Stimulated activated naive CD4-positive, alpha-beta T cell (primary cell): ENCODE measurements at places on chromosomes 11 and 22.

- no peak for DNase-seq
These were observed 64.3 kb upstream of the PPARA start for GRCh38 chr22:46085828-46086576.

DNA sequence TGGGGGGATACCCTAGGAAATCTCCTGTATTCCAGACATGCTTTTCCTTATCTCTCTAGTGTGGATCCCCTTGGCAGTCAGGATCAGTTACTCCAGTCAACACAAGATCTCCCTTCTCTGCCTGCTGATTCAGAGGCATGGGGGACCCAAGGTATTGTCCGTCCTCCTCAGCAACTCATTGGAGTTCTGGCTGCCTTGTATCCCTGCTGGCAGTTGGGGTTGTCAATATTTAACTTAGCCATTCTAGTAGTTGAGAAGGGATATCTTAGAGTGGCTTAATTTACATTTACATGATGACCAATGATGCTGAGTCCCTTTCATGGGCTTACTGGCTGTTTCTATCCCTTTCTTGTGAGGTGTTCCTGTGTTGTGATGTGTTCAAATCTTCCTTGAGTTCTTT, 74.2 kb downstream of the GRK3 start:
- DNase-seq: no peak

DNA sequence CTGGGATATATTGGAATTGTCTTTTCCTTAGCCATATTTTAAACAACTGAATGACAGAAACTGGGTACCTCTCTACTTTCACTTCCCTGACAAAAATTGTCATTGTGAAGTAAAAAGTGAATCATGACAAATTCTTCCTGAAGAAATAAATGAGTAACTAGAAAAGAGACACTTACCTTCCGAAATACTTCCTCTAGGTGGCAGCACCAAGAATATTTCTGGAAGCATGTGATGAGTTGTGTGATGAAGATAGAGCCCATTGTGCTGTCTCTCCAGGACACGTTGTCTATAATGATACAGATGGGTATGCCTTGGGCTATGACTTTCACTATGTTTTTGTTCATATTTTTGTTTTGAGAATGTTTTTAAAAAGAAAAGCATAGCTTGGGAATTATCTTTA, 21.5 kb downstream of the CASP4 start:
- peak; percentile 47 for DNase-seq

DNA sequence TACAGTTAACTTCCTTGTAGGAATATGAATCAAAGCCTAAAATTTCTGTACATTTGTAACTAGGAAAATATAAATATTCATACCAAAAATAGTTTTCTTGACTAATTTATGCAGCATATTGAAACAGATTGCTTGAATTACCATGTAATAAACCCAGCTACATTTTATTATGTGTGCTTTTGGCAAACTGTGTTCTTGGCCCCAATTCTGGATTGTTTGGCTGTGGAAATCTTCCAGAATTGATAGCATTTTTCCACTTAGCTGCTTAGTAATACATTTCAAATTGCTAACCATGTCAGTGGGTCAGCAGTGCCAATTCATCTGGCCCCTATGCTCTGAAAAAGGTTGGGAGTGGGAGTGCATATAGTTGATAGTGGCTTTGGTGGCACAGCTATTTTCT, 32.3 kb downstream of the PDHX start:
- DNase-seq: no peak

- no peak for DNase-seq
These were observed 237.0 kb downstream of the MIAT start for GRCh38 chr22:26894362-26894761.

DNA sequence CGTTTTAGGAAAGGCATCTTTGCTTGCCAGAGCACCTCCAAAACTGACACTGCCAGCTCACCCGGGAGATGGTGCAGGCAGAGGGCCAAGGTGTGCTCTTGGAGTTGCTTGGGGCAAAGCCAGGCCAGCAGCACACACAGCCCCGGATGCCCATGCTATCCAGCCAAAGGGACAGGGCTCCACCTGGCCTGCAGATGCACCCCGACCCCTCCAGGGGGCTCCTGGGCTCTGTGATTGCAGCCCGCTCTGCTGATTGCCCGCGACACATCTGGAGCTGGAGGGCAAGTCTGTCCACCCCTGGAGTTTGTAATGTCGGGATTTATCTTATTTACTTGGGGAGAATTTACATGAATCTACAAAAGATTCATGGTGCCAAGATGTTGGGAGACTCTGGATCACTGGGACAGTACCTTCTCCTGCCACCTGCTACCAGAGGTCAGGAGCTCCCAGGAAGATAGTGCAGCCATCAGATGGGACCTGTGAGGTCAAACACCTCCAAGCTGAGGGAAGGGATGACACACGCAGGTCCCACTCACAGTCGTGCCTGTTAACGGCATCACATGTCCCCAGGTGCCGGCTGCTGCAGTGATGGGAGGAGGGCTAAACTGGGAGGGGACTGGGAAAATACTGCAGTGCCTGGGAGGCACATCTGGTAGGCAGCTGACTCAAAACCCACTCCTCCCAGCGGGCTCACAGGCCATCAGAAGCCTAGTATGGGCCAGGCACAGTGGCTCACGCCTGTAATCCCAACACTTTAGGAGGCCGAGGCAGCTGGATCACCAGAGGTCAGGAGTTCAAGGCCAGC, 17.2 kb downstream of the CBX7 start:
- DNase-seq: peak; percentile 24

- no peak for DNase-seq
These were observed 67.6 kb downstream of the MPPED1 start for GRCh38 chr22:43479301-43479950.

GRCh38 chr11:131549099-131549498, 178.7 kb downstream of the NTM start:
- DNase-seq: no peak

- DNase-seq: no peak
These were observed 192.5 kb upstream of the MTMR2 start for GRCh38 chr11:96116376-96116775.

DNA sequence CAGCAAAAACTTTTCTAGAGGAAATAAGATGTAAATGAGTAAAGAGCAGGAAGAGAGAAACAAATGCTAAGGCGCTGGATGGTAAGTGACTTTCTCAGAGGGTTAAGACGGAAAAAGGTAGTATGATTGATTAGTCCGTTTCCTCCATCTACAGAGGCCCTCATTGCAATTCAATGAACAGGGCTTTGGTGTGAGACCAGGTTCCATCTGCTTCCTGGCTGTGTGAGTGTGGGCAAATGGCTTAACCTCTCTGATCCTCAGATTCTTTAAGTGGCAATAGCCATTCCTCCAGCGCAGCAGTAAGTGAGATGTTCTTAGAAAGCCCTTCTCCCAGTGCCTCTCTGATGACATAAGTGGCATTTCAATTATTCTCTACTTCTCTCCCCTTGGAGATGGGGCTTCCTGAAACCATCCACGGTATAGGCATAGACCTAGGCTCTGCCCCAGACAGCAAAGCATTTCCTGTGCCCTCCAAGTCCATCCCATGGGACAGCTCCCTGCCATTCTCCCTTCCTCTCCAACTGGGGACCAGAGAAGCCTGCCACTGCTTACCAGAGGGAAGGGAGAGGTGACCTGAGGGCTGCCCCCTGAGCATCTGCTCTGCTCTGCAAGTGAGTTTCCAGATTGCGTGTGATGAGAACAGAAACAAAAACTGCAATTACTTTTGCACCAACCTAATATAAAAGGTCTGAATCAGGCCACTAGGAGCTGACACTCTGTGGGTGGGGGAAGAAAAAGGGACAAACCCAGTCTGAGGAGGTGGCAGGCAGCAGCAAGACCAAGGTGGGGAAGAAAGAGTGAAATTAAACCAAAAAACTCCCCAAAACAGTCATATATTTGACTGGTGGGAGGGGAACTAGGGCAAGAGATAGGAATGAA, 12.7 kb upstream of the CD44 start:
- DNase-seq: no peak

GRCh38 chr11:45368697-45369096, 82.6 kb upstream of the SYT13 start:
- no peak for DNase-seq

DNA sequence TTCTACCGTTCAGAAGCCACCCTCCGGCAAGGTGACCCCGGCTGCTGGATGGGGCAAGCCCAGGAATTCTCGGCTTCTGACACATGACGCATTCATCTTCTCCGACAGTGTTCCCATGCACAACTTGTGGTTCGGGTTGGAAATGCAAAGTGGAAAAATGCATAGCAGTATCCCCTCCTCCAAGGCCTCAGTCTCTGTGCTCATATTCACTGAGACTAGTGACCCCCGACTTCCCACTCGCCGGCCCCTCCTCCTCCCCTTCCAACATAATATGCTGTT, 70.0 kb upstream of the NTM start:
- DNase-seq: no peak

GRCh38 chr11:19391652-19392051, 150.9 kb upstream of the E2F8 start:
- DNase-seq: no peak

- no peak for DNase-seq
These were observed 34.9 kb upstream of the CD82 start for GRCh38 chr11:44530413-44531115.

DNA sequence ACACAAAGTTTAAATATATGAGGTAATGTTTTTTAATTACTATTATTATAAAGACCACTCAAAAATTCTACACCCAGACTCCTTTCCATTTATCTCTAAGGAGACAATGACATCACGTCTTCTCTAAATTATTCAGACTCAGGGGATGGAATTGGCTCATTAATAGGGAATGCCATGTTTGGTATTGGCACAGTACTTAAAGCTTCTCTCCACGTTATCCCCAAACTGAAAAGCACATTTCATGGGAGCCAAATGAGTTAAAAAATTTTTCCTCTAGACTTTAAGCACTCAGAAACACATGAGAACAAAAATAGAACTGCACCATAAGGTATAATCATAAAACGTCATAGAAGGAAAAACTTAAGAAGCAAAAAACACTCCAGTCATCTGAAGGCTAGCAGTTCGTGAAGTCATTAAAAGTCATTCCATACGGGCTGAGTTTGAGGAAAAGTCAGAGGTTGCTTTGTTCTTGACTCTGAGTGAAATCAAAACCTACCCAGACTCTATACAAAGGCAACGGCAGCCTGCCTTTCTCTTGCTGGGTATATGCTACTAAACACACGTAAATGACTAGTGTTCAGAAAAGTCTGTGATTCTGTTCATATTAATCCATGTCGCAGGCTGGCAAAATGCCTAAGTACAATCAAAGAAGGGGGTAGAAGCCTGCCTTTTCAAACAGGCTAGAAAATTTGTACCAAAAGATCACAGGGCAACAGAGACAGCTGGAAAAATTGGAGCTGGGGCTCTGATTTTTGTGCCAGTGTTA, 8.7 kb upstream of the MPPED2 start:
- DNase-seq: no peak

GRCh38 chr22:40484906-40485669, 114.7 kb downstream of the SGSM3 start:
- no peak for DNase-seq

GRCh38 chr11:71530602-71531001, 3.5 kb downstream of the KRTAP5-7 start:
- no peak for DNase-seq

GRCh38 chr11:118930094-118930712, 4.5 kb upstream of the BCL9L start:
- DNase-seq: peak; percentile 79

DNA sequence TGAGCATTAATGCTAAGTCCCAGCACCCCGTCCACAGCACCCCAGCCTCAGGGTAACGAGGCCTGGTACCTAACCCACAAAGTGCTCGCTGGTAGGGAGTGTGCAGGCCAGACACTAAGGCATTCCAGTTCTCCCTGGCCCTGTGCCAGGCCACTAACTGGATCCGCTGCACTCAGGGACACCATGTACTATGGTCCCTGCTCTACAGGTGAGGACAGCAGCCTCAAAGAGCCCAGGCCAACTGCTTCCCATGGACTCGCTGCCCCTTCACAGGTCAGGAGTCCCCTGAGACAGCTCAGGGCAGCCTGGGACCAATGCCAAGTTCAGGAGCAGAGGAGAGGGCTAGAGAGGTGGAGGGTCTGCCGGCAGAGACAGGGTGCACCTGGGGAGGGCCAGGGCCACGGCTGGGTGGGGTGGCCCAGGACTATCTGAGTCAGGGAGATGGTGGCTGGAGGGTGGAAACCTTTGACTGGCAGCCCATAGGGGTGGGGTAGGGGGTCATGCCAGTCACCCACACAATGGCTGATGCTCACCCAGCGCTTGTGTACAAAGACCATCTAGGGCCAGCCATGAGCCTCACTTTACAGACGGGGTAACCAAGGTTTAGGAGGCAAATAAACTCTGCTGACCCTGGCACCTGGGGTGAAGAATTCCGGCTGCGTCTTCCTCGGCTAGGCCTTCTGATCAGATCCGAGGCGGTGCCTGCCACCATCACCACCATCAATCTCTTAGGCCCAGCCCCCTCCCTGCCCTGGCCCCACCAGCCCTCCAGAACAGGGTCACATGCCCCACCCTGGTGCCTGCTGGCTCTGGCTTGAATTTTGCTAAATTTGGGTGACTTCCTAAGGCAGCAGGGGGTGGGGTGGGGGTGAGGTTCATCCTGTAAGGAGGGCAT, 5.6 kb downstream of the OSBPL5 start:
- DNase-seq: no peak

DNA sequence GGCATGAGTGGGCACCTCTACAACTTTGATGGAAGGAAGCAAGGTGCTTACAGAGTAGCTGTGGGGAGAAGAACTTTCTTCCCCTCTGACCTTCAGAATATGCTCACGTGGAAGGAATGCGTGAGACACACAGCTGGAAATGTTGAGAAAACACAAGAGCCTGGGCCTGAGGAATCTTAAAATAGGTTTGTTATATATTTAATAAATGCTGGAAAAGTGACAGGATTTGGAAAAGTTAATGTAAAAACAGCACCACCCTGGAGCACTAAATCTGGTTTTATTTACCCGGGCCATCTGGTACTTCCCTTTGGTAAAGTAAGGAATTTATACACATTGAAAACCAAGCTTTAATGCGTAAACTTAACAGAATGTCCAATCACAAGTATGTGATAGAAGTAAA, 14.0 kb upstream of the AMPD3 start:
- no peak for DNase-seq

- no peak for DNase-seq
These were observed 19.3 kb downstream of the MB start for GRCh38 chr22:35597692-35598395.
